T-helper 1 cell (primary cell): ENCODE measurements at places on chromosomes 7 and 10.

DNA sequence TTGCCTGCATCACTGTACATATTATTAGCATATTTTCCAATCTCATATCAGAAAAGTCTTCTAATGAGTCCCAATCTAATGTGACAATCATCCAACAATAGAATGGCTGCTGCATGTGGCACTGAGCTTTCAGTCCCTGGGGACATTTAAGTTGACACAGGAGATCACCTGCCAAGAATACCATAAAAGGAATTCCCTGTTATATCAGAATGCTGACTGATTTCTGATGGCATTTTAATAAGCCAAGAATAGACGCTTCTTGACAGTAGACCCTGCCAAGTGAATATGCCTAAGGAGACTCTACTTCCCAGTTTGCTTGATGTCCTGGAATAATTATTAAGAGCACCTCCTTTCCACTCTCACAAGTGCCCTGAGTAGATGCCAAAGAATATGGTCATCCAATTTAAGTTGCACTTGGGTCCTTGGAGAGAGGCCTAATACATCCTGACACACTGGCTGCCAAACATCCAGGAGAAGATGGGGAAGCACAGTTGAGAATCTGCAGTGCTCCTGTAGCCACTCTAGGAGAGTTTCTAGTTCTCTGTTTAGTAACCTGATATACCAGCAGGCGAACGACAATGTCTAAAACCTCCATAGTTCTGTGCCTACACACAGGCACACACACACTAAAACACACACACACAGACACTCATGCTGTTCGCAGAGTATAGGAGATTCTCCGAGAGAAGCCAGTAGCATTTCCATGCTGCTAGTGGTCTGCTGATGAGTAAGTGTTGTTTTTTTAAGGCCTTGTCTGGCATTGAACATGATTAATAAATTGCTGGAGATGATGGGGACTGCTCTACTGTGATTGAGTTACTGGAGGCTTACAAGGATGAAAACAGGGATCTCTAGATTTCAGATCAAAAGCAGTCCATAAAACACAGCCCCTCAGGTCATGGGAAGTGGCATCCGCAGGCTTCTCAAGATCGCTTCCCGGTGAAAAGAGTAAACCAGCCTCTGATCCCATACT, 369.6 kb downstream of the KCNMA1 start:
- DNase-seq, result no peak

- DNase-seq, result no peak
These were observed 8.1 kb downstream of the SFTPA2 start for GRCh38 chr10:79552143-79552542.

DNA sequence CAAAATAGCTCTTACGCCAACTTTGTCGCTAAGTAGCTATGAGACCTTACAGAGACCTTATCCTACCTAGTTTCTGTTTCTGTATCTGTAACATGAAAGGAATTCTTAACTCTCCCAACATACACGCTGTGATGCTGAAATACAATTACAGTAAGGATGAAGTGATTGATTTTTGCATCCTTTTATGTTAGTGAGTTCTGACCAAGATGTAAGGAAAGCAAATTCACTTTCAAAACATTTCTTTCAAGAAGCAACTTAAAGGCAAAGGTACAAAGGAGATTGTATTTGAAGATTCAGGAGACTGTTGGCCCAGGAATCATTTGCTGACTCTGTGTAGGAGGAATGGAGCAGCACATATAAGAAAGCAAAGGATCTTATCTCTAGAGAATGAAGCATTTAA, 7.1 kb upstream of the ANK3 start:
- DNase-seq, result no peak

- no peak for DNase-seq
These were observed 716.5 kb upstream of the KCND2 start for GRCh38 chr7:119556436-119556835.
